ENCODE measurements at places on chromosomes 5 and 9. TPM values are rescaled to one million over a fixed set of nuclear protein-coding genes. Genes with fewer than 3 reads are reported as not detected.

The PCDHA8 gene
- 0.33 TPM for total RNA-seq

The SLC27A6 gene
- 0.26 TPM for total RNA-seq

The PITX1 gene
- total RNA-seq = 3.1 TPM

The GFPT2 gene
- total RNA-seq = 26.7 TPM

The NEUROG1 gene
- not detected for total RNA-seq

The GOLM1 gene
- total RNA-seq = 46.7 TPM

The IL9 gene
- total RNA-seq = not detected

The WNT8A gene
- total RNA-seq = not detected

The MARCOL gene
- total RNA-seq = not detected

The TMEM141 gene
- total RNA-seq = 56.5 TPM

The TRIP13 gene
- total RNA-seq = 2.1 TPM

The SV2C gene
- not detected for total RNA-seq

The FREM1 gene
- total RNA-seq = under 0.01 TPM

The IL5 gene
- total RNA-seq = not detected

The GFRA3 gene
- not detected for total RNA-seq

The CAVIN4 gene
- 1.5 TPM for total RNA-seq

The PCDHGC5 gene
- total RNA-seq = 2.6 TPM

The PLAC8L1 gene
- not detected for total RNA-seq

The NIPAL4 gene
- 0.17 TPM for total RNA-seq

The CMBL gene
- 14.4 TPM for total RNA-seq

The RHOBTB3 gene
- 337 TPM for total RNA-seq

The CRHBP gene
- total RNA-seq = 0.17 TPM

The PCDHAC1 gene
- 0.51 TPM for total RNA-seq

The PHYHD1 gene
- total RNA-seq = 20.0 TPM

The FOXD4 gene
- total RNA-seq = 0.26 TPM

The MARCHF6 gene
- 67.9 TPM for total RNA-seq

The TSTD2 gene
- total RNA-seq = 20.1 TPM

The FSD1L gene
- total RNA-seq = 6.1 TPM
